NCI-H1694 treated with DMSO at 0.1 percent for 48 hours (cell line): ENCODE measurements at places on chromosomes 5 and 9.

- no peak for DNase-seq
Observed at GRCh38 chr9:98107926-98108325, 11.1 kb downstream of the TRIM14 start.

DNA sequence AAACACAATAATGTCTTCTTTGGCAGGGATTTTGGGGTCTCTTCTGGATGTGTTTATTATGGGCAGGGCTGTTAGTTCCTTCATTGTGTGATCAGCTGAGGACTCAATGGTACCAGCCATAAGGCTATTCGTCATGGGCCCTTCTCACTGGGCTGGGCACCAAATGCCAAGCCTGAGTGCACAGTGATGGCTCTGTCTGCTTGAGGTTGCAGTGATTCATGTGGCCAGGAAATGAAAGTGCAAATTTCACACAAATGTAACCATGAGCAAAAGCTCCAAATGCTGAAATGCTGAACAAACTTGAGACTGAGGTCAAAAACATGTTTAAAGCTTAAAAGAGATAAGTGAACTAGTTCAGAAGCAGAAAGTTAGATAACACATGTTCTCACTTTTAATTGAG, 191.0 kb downstream of the TARS1 start:
- no peak for DNase-seq

DNA sequence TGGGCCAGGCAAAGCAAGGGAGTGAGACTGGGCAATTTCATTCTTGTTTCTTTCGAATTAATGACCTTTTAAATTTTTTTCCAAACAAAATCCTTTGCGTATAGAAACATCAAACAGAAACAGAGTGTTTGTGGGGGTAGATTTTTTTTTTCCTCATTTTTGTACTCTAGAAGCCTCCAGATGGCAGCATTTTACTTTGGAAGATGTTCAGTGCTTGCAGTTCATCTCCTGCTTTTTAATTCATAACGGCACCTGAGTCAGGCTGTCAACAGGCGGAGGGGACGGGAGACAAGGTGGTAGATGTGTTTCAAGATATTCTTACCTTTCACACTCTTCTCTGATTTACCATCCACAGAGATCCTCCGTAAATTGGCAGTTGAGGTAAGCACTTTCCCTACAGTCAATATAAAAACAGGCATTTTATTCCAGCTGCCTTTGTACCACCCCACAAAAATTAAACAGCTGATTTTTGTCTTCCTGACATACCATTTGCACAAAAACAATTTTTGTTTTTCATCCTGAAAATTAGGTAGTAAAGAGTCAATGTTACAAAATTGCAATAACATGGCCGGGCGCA, 99.5 kb upstream of the FBXL17 start:
- DNase-seq: peak; percentile 39

DNA sequence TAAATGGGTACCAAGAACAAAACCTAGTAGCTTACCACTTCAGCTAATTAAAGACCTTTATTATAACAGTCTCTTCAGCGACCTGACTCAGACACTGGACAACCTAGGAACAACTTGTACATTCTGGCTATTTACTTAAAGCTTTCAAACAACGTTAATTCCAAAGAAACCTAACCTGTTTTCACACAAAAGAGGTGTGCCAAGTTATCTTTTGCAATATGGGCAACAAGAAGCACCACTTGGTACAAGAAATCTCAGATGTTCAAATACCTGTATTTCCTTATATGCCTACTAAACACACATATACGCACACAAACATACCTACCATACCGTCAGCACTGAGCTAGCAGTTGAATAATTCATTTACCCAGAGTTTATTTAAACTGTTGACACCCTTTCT, 23.0 kb downstream of the RNF145 start:
- DNase-seq: no peak

- DNase-seq: no peak
Observed at GRCh38 chr5:122951658-122952057, 84.9 kb downstream of the PPIC start.

DNA sequence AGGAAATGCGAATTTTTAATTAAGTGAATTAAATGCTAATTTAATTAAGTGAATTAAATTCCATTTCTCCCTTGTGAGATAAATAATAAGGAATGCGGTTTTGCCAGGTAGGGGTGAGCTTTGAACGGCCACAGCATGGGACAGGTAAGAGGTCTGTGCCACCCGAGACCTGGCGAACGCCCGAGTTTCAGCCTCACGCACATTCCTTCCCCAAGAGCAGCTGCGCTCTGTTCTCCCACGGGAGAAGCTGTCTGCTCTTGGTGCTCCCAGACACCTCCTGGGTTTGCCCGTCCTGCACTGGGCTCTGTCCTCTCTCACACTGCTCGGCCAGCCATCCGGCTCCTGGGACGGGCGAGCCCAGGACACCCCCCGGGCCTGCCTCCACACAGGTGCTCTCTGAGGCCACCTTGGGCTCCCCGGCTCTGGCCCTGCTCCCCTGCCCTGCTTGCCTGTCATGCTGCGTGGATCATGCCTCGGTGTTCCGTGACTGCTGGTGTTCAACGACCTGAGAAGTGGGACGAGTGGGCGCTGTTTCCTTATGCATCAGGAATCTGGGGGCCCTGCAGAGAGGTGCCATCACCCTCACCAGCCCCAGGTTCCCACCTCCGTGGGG, 13.7 kb upstream of the CAMSAP1 start:
- no peak for DNase-seq

DNA sequence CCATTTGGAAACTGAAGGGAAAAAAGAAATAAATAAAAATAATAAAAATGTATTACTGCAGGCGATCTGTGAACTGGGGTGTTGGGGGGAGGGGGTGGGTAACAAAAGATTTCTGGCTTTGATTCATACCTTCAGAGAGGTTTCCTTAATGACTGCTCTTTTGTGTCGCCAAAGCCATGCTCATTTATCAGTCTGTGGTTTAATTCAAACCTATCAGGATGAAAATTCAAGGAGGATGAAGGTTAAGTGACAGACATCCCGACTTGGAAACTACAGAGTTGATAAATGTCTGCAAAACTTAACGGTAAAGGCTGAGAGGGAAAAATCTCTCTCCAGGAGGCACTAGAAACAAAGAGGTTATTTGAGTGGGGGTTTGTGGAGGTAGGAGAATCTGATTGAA, 278.2 kb downstream of the PSAT1 start:
- DNase-seq: no peak

DNA sequence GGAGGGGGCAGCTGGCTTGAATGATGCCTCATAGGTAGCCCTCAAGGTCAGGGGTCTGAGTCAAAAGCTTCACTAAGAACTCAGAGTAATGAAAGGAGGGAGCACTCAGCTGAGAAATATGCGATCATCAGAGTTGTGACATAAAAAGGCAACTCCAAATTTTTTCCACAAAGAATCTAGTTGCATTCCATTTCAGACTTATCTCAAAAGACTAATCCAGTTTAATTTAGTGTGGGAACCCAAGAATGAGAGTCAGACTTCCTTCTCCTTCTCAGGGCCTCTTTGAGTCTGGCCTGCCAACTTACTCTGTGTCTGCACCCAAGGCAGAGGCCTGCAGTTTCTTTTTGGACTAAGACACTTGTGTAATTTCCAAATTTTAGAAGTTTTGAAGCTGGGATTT, 34.7 kb downstream of the GABRP start:
- DNase-seq: no peak

- DNase-seq: no peak
Observed at GRCh38 chr9:121608168-121608853, 43.1 kb upstream of the DAB2IP start.

- no peak for DNase-seq
Observed at GRCh38 chr9:87729246-87729645, 3.3 kb downstream of the CTSL start.

DNA sequence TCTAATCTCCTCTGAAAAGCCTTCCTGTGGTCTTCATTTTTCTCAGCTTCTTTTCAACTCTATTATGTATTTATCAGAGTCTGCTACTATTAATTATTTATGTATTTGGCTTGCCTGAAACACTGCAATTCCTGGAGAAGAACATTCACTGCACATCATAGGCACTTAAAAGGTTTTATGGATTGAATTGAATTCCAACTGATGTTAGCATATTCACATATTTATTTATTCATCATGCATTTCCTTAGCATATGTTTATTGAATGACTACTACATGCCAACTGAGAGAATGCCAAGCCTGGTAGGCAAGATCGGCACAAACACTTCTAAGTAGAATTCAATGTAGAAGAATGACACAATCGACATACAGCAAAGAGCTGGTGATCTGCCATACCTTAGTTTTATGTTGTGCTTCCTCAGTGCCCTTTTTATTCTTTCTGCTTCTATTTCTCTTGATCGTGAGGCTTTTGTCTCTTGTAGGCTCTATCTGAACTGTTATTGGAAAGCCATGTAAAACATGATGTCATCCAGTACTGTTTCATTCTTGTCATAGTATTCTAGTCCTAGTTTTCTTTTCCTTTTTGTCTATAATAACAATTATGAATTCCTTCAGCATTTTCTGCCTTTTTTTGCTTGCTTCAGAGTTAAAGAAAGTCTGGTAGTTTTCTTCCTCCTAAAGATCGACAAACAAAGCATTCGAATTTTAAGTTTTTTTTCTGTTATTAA, 454.2 kb downstream of the TLE4 start:
- no peak for DNase-seq

DNA sequence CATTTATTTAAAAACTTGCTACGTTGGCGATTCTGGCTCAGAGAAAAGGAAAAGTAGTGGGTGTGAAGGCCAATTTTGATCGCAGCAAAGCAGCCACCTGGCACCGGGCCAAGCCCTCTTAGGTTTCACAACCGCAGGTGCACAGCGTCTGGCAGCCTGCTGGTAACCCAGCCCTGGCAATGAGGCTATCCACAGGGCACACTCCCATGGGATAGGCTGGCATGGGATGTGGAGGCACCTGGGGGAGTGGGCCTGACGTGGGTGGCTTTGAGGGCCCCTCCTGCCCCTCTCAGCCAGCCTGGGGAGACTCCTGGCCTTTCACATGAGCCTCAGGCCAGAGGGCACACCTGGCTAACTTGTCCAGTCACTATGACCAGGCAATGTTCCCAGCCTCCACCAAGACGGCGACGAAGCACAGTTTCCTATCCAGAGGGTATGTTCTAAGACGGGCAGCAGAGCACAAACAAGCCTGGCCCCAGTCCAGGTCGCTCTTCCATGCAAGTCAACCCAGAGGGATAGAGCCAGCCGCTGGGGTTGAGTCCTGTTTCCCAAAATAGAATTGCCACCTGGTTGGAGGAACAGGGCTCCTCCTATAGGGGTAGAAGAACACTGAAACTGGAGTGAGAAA, 19.0 kb downstream of the CMBL start:
- DNase-seq: peak; percentile 94

DNA sequence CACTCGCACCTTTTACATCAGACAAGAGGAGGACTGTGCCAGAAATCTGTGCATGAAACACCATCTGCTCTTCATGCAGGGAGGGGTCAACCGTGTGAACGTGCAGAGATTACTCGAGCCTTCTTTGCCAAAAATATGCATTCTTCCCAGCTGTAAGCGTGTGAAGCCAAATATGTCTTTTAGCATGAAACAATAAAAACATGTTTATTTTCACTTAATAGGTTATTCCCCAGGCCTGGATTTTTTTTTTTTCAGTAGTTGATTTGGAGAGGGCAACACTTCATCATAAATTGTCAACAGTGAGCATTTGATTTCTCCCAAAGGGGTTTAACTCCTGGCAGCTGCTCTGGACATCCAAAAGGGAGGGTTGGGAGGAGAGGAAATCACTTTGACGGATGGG, 23.8 kb downstream of the PLAC8L1 start:
- DNase-seq: peak; percentile 12

GRCh38 chr5:59840200-59840601, 53.3 kb downstream of the PDE4D start:
- no peak for DNase-seq

DNA sequence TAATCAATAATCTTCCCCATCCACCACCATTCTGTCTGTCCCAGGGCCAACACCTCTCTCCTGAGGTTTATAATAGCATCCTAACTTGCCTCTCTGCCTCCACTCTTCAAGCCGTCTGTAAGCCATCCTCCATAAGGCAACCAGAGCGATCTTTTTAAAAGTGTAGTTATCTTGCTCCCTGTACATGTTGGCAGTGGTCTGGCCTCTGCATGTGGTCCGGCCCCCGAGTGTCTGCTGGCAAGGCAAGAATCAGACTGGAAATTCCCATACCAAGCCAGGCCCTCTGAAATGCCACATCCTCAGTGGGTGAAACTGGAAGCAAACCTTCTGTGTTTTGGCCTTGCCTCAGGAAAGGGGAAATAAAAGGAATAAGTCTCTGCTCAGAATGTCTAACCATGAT, 17.0 kb downstream of the TTLL11 start:
- DNase-seq: no peak

DNA sequence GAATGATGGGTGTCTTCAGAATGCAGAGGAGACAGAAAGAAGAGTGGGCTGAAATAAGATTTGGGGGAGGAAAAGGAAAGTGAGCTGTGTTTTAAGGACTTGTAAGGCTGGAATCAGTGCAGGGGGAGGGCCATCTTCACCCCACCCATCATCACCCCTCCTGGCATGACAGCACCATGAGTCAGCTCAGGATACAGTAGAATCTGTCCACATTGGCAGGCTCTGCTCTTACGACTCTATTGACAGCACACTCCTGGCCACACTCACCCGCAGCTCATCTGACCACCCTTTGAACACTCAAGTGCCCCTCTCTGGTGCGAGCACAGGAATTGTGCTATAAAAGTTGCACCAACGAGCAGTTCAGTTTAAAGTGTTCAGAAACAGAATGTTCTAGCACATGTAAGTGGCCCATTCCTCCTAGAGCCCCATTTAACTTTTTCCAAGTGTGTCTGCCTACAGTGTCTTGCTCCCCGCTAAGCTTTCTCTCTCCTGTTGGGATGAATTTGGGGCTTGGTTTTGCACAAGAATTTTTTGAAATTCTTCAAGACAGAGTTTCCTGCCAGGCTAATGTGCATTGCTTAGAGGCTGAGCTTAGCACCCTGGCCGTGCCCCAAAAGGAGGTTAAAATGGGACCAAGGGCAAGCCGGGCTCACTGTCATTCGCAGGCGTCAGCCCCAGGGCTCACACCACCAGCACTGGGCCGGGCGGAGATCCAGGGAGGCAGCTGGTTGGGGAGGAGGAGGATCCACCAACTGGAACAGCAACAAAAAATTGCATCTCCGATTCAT, 12.0 kb downstream of the ADRA1B start:
- DNase-seq: peak; percentile 68

GRCh38 chr5:77168161-77168878, 42.2 kb upstream of the PDE8B start:
- DNase-seq: peak; percentile 39

- no peak for DNase-seq
Observed at GRCh38 chr9:16954040-16954439, 83.6 kb upstream of the BNC2 start.

DNA sequence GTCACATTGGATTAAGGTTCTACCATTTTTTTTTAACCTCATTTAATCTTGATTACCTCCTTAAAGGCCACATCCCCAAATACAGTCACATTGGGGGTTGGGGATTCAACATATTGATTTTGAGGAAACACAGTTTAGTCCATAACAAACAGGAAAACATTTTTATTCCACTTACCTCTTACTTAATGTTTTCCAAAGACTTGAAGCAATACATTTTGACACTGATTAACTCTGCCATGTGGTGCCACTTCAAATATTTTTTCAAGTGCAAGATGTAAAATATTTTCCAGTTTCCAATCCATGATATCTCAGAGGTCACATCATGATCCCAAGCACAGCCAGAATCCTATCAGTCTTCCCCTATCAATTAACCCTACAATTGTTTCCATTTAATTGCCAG, 548.0 kb downstream of the CSNK1G3 start:
- no peak for DNase-seq

GRCh38 chr9:93218671-93219420, 34.9 kb downstream of the WNK2 start:
- no peak for DNase-seq
